Hindlimb muscle (tissue), 1 donor: ENCODE measurements at places on chromosomes 2 and 18. TPM values are rescaled to one million over a fixed set of nuclear protein-coding genes. Genes with fewer than 3 reads are reported as not detected.

Gene ARHGAP28
- polyA plus RNA-seq, result 23.7 TPM

Gene MGAT4A
- polyA plus RNA-seq, result 4.8 TPM

DNA sequence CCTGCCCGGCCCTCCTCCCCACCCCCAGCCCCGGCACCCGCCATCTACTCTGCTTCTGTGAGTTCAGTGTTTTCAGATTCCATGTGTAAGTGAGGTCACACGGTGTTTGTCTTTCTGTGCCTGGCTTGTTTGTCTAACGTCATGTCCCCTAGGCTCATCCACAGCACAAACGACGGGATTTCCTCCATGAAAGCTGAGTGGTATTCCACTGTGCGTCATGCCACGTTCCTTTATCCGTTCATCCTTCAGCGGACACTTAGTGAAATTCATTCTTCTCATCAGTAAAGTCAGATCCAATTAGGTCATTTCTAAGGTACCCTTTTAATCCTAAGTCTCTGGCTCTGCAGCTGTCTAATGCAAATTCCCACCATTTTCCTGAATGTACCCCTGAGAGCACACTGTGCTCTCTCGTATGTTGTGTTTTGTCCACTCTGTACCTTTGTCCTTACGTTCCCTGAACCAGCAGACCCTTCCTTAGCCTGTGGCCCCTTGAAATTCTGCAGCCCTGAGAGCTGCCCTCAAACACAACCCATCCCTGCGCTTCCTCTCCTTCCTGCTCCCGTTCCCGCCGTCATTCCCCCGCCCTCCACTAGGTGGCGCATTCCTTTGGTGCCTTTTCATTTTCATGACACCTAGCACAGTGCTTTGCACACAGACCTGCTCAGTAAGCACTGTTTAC lies 44.1 kb downstream of the TRAPPC12 start:
- peak; percentile 39 for DNase-seq

DNA sequence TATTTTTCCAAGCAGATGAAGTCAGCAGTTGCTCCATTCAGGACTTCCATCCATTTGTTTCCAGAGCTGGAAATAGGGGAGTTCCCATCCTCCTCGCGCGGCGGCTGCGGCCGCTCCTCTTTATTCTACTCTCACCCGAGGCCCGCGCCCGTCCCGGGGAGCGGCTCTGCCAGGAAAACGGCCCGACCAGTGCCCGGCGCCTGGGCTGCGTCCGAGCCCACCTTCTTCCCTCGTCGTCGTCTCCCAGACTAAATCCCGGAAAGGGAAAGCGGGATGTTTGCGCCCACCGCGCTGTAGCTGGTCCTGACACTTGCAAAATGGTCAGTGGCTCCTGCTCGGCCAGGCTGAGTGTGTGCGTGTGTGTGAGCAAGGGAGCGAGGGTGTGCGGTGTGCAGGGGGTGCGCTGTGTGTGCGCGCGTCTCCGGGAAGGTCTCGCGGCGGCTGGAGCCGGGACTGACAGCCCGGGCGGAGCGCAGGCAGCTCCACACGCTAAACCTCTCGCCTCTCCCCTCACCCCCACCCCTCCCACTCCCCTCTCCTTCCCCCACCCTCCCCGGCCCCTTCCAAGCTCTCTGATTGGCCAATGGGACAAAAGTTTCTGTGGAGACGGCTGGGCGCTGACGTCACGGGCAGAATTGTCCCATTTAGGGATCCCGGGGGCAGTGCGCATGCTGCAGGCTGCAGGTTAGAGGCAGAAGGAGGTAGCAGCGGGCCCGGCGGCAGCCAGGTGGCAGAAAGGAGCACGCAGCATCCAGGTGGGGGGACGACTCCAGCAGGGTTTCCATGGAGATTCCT lies at the start of gene NOL4:
Gene NOL4, minus strand, starts transcription at position 491 of the 795 bp plus-strand sequence. CDS start 1,660 bp downstream, outside the sequence.
- peak; percentile 32 for DNase-seq

DNA sequence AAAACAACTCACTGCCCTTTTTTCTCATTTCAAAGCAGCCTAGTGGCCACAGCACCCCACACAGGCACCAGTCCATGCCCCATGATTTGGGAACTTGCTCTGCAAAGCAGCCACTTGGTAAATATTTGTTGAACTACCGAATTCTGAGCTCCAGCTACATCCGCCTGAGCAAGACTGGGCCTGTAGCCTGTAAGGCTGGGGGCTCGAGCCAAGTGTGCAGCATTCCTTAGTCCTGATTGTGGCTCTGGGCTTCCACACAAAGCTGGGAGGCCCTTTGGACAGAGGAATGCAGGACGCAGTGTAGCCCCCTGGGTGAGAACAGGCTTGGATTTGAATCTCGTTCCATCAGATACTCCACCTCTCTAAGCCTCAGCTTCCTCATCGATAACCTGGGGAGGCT lies 88.4 kb downstream of the ACTR2 start:
- peak; percentile 72 for DNase-seq

- DNase-seq, result no peak
Observed at GRCh38 chr18:74682991-74683297, 85.3 kb downstream of the ZNF407 start.
